Kidney (tissue), 22 donors: ENCODE measurements at places on chromosomes 11 and 22. TPM values are rescaled to one million over a fixed set of nuclear protein-coding genes. Genes with fewer than 3 reads are reported as not detected.

The FAM180B gene
- not detected for total RNA-seq

DNA sequence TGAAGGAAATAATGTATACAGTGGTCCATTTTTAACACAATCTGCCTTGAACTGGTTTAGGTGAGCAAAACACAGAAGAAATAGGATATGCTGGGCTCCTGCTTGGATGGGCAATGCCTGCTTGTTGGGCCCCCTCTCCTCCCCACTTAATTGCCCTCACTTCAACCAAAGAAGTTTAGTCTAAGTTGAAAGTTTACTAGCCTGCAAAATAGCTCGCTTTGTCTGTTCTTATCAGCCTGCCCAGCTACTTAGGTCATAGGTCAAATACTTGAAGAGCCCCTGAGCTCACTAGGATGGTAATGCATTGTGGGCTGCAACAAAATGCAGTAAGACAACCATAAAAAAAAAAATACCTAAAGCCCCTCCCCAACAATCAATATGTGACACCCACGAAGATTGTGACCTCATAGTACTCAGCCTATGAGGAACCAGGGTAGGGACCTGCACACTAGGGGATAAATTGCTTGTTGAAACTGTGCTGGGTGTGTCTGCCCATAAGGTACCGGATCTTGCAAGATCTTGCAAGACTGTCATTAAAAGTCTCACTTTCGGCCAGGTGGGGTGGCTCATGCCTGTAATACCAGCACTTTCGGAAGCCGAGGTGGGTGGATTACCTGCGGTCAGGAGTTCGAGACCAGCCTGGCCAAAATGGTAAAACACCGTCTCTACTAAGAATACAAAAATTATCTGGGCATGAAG, 10.9 kb downstream of the DRICH1 start:
- DNase-seq: no peak

The FXYD6 gene
- total RNA-seq: 62.7 TPM

The PAAF1 gene
- total RNA-seq: 18.2 TPM

- no peak for DNase-seq
Observed at GRCh38 chr11:67302571-67303131, 679 bp upstream of the SSH3 start.

The JAML gene
- 17.1 TPM for total RNA-seq

GRCh38 chr22:30245985-30246813, at the start of gene LIF:
Gene LIF, minus strand, starts transcription at chr22:30246759. Its CDS starts 64 bp downstream, at chr22:30246695.
- peak; percentile 67 for DNase-seq

DNA sequence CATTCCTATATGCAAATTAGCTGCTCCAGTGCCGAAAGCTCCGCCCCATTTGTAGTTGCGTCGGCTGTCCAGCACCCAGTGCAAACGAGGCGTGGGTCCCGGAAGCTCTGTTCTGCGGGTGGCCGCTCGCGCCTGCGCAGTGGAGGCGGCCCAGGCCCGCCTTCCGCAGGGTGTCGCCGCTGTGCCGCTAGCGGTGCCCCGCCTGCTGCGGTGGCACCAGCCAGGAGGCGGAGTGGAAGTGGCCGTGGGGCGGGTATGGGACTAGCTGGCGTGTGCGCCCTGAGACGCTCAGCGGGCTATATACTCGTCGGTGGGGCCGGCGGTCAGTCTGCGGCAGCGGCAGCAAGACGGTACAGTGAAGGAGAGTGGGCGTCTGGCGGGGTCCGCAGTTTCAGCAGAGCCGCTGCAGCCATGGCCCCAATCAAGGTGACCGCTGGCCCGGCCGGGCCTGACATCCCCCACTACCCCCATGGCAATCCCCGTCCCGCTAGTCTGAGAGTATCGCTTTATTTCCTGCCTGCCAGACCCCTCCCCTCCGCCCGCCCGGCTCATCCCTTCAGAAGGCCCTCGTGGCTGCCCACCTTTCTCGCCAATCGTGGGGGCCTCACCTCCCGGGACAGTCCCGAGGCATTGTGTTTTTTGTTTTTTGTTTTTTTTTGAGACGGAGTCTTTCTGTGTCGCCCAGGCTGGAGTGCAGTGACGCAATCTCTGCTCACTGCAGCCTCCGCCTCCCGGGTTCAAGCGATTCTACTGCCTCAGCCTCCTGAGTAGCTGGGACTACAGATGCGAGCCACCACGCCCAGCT, at the start of gene PRDX5:
Gene PRDX5 (plus strand): TSS at position 161 of the 805 bp plus-strand sequence. CDS start 95 bp downstream, at position 256.
- peak; percentile 98 for DNase-seq

- DNase-seq: peak; percentile 46
Observed at GRCh38 chr11:776561-777287, 563 bp downstream of the GATD1 start.

The XNDC1N gene
- 14.3 TPM for total RNA-seq

- peak; percentile 98 for DNase-seq
Observed at GRCh38 chr22:19959043-19959586, 17.5 kb upstream of the TXNRD2 start.

The TPBGL gene
- total RNA-seq: 0.69 TPM

The ANO1 gene
- total RNA-seq: 15.1 TPM

The SVIP gene
- 42.1 TPM for total RNA-seq

The CHADL gene
- 2.7 TPM for total RNA-seq

The HOATZ gene
- total RNA-seq: not detected

GRCh38 chr22:44158816-44159215, 21.9 kb upstream of the PARVG start:
- DNase-seq: peak; percentile 22
